ENCODE measurements at places on chromosomes 11 and 22.

- no peak for DNase-seq
Observed at GRCh38 chr11:44589301-44589700, 23.8 kb downstream of the CD82 start.

DNA sequence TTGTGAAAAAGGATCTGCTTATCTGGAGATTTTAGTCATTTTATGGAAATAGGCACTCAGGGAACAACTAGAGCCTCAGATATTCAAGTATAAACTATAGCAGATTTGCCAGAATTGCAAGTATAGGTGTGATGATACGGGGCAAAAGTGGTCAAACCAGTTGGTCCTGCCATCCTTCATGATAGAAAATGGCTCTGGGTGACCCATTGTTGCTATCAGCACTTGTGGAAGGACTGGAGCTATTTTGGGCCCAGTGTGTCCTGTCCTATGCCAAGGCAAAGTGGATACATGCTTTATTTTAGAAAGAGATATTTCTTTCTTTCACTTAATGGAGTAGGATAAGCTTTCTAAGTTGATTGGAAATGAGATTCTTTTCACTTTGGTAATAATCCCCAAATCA is 85.2 kb downstream of the PPP6R3 start:
- DNase-seq, result no peak

DNA sequence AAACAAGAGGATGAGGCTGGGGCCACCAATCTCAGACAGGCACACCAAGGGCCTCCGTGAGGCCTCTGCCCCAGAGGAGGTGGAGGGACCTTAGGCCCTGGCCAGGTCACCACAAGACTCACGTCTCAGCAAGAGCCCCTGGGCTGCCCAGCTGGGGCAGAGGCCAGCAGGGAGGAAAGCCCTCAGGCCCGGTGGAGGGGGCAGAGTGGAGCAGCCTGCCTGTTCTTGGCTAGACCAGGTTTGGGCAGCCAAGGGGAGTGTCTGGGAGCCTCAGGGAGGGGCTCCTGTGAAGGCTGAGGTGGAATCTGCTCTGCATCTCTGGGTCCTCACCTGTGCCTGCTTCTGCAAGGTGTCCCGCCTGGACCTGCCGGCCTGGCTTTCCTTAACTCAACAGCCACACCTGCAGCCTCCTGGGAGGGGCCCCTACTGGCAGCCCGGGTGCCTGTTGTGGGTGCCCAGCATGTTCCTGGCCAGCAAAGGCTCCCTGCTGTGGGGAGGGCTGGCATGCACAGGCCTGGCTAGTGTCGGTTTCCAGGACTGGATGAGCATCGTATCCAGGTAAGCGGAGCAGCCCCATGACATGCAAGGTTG is 11.9 kb downstream of the TTLL12 start:
- no peak for DNase-seq

- no peak for DNase-seq
Observed at GRCh38 chr11:45260071-45260470, 26.1 kb downstream of the SYT13 start.

DNA sequence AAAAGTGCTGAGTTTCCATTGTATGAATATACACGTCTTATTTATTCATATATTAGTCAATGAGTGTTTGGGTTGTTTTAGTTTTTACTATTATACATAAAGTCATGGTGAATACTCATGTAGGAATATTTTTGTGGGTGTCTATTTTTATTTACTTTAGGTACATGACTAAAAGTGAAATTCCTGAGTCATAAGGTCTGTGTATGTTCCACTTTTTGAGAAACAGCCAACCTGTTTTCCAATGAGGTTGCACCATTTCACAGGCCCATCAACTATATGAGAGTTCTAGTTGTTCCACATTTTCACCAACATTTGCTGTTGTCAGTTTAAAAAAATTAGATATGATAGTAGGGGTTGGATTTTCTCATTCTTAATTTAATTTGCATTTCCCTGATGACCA is 6.6 kb upstream of the OR6X1 start:
- DNase-seq, result no peak

- DNase-seq, result no peak
Observed at GRCh38 chr11:62387381-62387780, 31.5 kb upstream of the SCGB1A1 start.

GRCh38 chr11:35009191-35009943 is 92.9 kb downstream of the PDHX start:
- DNase-seq, result no peak

DNA sequence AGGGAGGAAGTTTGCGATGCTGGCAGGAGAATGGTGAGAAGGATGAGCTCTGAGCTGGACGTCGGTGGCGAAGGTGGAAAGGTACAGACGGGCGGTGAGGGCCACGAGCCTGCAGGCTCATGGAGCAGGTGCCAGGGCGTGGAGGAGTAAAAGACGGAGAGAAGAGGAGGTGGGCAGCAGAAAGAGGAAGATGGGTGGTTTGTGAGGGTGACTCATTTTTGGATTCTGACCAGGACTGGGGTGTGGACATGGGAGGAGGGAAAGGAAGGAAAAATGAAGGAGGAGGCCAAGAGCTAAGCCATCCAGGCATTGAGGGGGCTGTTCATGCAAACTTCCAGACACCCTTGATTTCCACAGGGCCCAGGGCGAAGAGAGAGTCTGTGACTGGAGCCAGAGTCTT is 3.5 kb downstream of the ZDHHC24 start:
- peak; percentile 19 for DNase-seq

DNA sequence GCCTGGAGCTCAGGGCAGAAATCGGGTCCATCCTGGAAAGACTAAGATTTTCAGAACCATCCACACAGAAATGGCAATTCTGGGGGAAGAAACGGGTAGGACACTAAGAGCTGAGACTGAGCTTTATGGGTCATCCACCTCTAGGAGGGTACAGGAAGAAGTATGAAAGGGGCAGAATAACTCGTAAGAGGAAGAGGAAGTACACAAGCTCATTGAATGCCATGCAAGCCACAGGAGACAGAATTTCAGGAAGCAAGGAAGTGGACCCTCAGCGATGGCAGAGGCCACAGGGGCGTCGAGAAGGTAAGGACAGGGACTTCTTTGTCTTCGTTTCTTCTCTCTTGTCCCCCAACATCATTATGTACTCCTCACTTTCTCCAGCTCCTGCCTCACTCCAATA is 169.6 kb downstream of the MAML2 start:
- peak; percentile 21 for DNase-seq

GRCh38 chr22:49574881-49575702 is 252.6 kb downstream of the BRD1 start:
- peak; percentile 49 for DNase-seq

DNA sequence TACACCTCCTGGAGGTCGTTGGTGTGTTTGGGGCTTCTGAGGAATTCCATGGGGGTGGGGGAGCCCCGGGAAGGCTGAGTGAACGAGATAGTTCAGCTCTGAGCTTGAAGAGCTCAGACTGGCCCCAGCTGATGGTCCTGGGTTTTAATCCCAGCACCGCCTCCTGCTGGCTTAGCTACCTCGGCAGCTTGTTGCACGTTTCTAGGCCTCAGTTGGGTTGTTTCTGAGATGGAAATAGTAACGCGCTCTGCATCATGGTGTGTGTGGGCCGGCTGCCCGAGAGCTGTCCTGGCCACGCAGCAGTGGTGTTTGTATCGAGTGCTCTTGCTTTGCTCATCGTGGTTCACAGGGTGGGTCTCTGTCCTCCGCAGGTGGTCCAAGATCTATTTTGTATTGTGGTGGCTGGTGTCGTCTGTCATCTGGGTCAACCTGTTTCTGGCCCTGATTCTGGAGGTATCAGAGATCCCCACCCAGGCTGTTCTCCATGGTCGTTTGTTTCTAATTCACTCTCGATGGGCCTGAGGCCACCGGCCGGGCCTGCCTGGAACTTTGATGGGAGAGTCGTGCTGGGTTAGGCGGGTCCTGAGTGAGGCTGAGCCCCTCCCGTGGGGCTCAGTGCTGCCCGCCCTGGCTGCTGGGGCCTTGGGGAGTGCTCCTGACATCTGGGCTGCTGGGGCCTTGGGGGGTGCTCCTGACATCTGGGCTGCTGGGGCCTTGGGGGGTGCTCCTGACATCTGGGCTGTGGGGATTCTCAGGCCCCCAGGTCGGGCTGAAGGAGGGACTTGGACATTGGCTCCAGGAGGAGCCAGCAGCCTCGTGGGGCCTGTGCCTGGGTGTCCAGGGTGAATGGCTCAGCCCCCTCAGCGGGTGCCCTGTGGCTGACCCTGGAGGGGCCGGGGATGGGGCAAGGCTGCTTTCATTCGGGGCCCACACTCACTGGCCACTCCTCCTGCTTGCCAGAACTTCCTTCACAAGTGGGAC is 37.7 kb downstream of the TPCN2 start:
- DNase-seq, result no peak

DNA sequence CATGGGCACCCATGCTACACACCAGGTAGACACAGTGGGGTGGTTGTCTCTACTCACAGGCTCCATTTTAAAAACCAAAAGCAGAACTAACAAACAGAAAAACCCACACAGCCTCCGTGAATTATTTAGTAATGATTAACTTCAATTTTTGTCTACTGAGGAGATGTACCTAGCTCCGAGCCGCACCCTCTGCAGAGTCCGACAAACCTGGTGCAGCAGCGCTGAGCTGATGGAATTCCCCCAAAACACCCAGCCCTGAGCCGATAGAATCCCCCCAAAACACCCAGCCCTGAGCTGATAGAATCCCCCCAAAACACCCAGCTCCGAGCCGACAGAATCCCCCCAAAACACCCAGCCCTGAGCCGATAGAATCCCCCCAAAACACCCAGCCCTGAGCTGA is 927.0 kb downstream of the BRD1 start:
- DNase-seq, result no peak

- no peak for DNase-seq
Observed at GRCh38 chr22:48779211-48779643, 1048.4 kb downstream of the BRD1 start.
